ENCODE measurements at places on chromosomes 7 and 10.

DNA sequence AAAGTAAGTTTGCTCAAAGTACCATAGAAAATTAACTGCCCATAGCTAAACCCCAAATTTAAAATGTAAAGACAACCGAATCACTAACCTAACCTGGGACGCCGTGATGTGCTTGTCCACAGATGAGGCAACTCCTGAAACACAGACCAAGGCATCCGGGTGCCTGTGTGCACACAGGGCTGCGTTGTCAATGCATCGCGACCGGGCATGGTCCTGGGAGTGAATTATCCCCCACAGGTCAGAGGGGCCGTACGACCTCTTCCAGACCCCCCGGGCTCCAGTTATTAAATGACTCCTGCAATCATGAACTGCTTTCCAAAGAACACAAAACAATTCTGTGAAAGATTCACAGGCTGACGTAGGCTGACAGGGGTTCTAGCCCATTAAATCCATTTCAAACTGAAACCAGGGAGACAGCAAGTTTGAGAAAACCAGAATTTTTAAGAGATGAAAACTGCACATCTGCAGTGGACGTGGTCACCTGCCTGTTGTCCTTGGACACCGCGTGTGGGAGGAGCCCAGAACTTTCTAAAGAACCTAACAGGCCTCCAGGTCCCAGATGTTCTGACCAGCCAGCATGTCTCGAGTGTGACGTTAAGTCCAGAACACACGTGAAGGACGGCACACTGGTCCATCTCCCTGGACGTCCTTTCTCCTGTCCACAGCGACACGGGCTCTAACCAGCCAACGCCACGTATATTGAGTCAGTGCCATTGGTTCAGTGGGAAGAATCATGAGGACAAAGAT is 297.8 kb downstream of the DNAJB6 start:
- DNase-seq: no peak

GRCh38 chr10:24518981-24519597 is 204.6 kb downstream of the ARHGAP21 start:
- DNase-seq: no peak

DNA sequence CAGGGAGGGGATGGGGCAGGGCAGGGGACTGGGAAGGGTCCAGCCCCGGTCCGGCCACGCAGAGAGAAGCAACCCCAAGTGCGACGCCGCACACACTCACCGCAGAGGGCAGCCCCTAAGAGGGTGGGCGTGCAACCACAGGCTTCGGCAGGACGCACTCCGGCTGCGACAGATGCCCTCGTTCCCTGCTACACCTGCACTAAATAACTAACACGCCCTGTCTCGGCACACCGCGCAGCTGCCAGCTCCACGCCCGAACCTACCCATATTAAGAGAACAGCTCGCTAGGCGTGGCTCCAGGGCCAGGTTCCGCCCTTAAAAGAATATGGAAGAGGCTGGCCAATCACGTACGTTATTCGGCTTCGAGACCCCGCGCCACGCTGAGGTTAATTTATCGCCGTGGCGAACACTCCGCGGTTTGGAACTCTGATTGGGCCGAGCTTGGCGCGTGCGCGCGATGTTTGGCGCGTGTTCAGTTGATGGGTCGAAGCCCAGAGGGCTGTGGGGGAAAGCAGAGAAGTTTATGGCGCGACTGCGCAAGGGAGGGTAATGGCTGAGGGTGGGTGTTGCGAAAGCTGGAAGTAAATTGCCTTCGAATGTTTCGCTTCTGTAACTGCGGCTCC is 91.1 kb downstream of the OR13A1 start:
- no peak for DNase-seq

- no peak for DNase-seq
These were observed 94.9 kb downstream of the AKR1D1 start for GRCh38 chr7:138170959-138171703.

- DNase-seq: no peak
These were observed 37.5 kb downstream of the PDK4 start for GRCh38 chr7:95558864-95559263.

GRCh38 chr7:152313831-152314604 is 121.8 kb downstream of the KMT2C start:
- no peak for DNase-seq

DNA sequence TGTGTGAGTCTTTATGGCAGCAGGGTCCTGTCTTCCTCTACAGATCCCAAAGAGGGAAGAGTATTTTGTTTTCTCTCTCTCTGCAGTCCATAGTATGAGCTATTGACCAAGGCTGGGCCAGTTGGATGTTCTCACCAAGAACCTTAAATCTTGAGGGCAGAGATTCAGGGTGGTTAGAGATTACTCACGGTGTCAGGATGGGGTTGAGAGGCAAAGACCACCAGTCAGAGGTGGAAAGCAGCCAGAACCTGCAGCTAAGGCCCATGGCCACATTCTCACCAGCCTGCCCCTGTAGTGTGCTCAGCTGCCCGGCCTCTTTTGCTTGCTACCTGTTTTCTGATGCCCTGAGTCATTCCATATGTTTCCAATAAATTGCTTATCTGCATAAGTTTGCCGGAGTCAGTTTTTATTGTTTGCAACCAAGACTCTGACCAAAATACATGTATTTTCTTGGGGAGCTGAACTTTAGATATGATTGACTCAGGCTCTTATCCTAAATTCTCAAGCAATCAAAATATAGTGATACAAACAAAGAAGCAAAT is 67.0 kb downstream of the MAP3K8 start:
- no peak for DNase-seq

GRCh38 chr7:96017877-96018276 is 245.5 kb downstream of the DYNC1I1 start:
- no peak for DNase-seq

DNA sequence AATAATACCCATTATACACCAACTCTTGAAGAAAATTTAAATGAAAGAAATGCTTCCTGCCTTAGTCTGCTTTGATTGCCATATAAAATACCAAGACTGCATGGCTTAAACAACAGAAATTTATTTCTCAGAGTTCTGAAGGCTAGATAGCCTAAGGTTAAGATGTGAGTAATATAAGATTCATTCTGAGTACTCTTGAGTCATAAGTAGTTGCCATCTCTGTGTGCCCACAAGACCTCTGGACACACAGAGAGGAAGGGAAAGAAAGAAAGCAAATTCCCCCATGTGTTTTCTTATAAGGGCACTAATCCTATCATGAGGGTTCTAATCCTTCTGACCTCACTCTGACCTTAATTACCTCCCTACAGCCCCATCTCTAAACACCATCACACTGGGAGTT is 201.2 kb downstream of the PTN start:
- no peak for DNase-seq

DNA sequence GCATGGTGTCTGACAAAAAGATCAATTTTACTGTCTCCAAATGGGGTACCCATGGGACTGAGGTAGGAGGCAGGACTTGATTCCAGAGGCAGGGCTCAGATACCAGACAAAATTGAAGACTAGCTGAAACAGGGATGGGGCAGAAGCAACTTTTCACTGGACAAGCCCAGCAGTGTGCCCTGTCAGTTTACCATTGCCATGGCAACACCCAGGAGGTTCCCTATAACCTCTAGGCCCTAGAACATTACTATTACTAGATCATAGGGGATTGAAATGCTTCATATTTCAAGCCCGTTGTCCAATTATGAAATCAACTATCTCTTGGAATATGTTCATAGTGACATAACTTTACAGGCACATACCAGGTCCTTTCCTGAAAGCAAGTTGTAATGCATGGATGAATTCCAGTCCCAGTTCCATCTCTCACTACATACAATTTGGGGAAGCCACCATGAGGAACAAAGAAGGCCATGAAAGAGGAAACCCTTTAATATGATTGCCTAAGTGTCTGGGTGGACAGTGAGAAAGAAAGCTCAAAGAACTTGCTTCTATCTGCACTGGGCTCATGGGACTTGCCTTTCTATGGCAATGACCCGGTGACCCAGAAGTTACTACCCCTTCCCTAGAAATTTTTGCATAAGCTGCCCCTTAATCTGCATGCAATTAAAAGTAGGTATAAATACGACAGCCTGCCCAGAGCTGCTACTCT is 557.9 kb downstream of the KCNMA1 start:
- no peak for DNase-seq

Data from stimulated activated CD8-positive, alpha-beta memory T cell treated with anti-CD3 and anti-CD28 coated beads, Interleukin-15, amount 100 ng/mL, for 4 hours (primary cell).